AG20443 (cell line): ENCODE measurements at places on chromosomes 11 and 22.

DNA sequence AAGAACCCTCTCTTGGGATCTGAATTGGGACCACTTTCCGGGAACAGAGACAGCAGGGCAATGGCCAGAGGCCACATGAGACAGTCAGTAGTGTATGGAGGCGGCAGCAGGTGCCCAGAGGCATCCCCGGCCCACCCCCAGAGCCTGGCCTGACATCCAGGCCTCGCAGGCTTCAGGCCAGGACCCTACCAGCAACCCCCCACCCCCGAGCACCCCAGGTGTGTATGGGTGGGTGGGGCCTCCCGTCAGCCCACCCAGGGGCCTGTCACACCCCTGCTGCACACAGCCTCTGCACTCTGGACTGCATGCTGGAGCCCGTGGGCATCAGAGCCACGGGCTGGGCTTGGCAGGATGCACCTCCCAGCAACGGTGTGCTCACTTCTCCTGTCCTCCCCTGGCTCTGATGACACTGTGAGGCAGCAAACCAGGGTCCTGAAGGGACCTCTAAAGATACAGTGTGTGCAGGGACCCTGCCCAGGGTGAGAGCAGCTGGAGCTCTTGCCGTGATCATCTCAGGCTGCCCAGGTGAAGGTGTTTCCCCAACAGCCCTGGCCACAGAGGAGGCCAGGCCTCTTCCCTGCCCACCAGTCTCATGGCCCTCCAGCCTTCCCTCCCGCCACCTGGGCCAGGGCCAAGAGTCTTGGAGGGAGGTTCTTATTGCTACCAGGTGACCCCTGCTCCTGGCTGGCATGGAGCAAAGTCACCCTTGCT lies 88.8 kb upstream of the SEPTIN5 start:
- DNase-seq: no peak

DNA sequence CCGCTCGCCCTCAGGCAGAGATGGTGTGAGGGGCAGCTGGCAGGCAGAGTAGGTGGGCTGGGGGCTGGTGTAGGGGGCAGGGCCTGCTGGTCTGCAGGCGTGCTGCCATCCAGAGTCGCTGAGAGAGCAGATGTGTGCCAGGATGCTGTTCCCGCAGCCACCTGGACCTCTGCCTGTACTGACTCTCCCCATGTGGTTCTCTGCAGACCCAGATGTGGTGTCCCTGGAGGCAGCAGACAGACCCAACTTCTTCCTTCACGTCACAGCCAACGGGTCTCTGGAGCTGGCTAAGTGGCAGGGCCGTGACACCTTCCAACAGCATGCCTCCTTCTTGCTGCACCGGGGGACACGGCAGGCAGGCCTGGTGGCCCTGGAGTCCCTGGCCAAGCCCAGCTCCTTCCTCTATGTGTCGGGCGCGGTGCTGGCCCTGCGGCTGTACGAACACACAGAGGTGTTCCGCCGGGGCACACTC lies 58.6 kb downstream of the OTOG start:
- DNase-seq: no peak

GRCh38 chr22:23847991-23848864 lies 9.4 kb upstream of the DERL3 start:
- DNase-seq: no peak

- DNase-seq: no peak
Measured at GRCh38 chr22:40422558-40423309, 52.3 kb downstream of the SGSM3 start.

GRCh38 chr11:61895718-61896059 lies 4.3 kb upstream of the FADS3 start:
- DNase-seq: no peak

- DNase-seq: peak; percentile 56
Measured at GRCh38 chr22:29216873-29217666, 11.4 kb downstream of the EMID1 start.
